ENCODE measurements at places on chromosomes 13 and 19. TPM values are rescaled to one million over a fixed set of nuclear protein-coding genes. Genes with fewer than 3 reads are reported as not detected.

DNA sequence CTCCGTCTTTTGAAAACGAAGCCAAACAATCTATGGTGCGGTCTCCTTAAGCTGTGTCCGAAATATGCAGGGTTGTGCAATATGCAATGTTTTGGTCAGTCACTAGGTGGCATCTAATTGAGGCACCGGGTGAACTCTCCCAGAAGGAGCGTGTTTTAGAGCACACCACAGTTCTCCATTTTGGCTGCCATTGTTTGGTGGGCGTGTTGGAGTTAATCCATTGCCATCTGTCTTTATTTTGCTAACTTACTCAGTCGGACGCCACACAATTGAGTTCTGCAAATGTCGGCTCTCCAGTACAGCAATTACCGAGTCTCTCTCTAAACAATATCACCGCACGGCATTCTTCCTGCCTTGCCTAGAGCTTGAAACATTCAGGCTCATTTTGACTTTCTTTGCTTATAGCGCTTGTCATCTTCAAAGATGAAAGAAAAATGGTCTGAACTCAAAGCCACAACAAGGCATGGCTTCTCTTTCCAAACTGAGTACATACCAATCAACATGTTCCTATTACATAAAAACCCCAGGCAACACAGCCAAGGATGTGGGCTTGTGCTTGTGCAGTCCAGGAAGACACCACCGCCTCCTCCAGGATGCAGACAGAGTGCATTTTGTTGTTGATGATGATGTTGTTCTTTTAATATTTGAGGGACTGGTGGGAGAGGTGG lies 182.0 kb upstream of the SERP2 start:
- H3K36me3 ChIP-seq = no peaks in the 10 kb centered on the region
- peak; percentile 66 for DNase-seq
- H3K27me3 ChIP-seq = no peaks in the 10 kb centered on the region

GRCh38 chr19:19387108-19387507 lies 18.4 kb upstream of the GATAD2A start:
- H3K27me3 ChIP-seq = no peaks in the 10 kb centered on the region
- H3K4me1 ChIP-seq = peaks cover 44% of the 10 kb centered on the region
- no peak for DNase-seq
- H3K4me3 ChIP-seq = no peak overlapping the region
- peak overlapping the region; percentile 86 for H3K27ac ChIP-seq
- no peaks in the 10 kb centered on the region for H3K36me3 ChIP-seq

Gene CYP4F12
- total RNA-seq = 64.4 TPM

GRCh38 chr19:46764817-46765291 lies 18.6 kb upstream of the STRN4 start:
- H3K4me1 ChIP-seq = no peaks in the 10 kb centered on the region
- peak; percentile 83 for DNase-seq
- H3K27ac ChIP-seq = peak overlapping the region; percentile 56
- no peak overlapping the region for H3K4me3 ChIP-seq
- no peaks in the 10 kb centered on the region for H3K36me3 ChIP-seq

Gene TMEM221
- total RNA-seq = not detected

Gene ADAMTSL5
- total RNA-seq = 31.5 TPM

DNA sequence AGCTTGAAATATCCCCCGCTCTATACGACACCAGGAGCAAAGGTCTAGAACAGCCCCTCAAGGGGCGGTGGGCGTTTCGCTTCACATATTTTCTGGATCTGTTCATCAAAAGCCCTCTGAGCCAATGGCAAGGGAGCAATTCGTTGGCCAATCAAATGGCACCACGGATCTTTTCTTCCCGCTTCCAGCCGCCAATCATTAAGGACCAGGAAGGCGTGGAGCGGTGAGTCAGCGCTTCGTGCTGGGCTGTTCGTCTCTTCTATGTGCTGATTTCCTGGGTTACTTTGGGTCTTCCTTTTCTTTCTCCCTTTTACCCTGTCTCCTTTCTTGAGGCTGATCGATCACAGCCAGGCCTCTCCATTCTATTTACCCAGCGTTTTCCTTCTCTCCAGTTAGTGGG lies at the start of gene NLRP4:
TSS of gene NLRP4 (plus strand) at position 201 of the 400 bp plus-strand sequence. CDS start 15,541 bp downstream, outside the sequence.
- H3K4me3 ChIP-seq = no peak within 1 kb of the TSS
- no peaks in the 10 kb centered on the region for H3K36me3 ChIP-seq
- no peaks in the 10 kb centered on the region for H3K4me1 ChIP-seq
- H3K27ac ChIP-seq = no peak within 1 kb of the TSS

DNA sequence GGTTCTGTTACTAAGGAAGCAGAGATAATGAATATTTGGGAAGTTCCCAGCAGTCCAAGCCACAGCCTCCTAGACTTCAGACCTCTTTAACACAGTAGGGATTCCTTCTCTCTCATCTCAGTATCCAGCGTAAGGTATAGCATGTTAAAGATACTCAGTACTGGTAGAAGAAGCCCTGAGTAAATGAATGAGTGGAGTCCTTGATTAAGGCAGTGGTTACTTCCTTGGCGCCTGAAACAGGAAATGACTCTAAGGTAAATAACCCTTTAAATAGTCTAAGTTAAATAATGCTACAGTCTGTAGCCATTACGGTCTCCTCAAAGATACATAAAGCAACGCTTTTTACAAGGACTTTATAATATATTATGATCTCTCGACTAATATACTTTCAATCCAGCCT lies 650.8 kb upstream of the MIR17HG start:
- no peaks in the 10 kb centered on the region for H3K4me1 ChIP-seq
- H3K27me3 ChIP-seq = no peaks in the 10 kb centered on the region
- no peak overlapping the region for H3K4me3 ChIP-seq

GRCh38 chr13:31956980-31957644 lies 74.5 kb upstream of the FRY start:
- no peak overlapping the region for H3K27ac ChIP-seq
- no peak for DNase-seq
- no peaks in the 10 kb centered on the region for H3K4me1 ChIP-seq

DNA sequence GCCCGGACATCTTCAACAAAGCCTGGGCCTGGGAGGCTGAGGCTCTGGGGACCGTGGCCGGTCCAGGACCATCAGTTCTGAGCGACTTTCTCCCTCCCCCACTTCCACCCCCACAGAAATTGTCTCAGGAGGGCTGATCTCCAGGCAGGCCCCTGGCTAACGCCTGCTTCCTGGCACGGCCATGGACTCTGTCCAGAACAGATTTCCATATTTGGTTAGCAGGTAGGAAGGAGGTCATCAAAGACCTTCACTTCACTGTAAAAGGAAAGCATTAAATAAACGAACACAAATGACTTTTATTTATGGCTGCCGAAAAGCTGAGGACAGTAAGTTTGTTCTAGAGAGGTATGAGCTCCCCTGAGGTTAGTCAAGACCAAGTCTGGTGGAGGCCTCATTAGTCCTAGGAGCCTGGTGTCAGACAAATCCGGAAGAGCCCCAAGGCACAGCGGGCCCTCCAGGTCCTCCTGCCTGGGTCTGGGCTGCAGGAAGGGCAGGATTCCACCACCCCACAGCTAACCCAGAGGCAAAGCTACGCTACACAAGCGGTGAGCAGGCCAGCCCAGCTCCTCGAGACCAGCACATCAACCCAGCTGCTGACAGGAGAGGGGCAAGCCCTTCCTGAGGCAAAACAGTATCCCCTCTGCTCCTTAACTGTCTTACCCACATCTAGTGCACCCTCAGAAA lies 4.6 kb upstream of the PLPP2 start:
- H3K27ac ChIP-seq = peak overlapping the region; percentile 15
- no peaks in the 10 kb centered on the region for H3K36me3 ChIP-seq
- H3K27me3 ChIP-seq = no peaks in the 10 kb centered on the region
- DNase-seq = peak; percentile 43
- H3K4me1 ChIP-seq = peaks cover 2% of the 10 kb centered on the region

DNA sequence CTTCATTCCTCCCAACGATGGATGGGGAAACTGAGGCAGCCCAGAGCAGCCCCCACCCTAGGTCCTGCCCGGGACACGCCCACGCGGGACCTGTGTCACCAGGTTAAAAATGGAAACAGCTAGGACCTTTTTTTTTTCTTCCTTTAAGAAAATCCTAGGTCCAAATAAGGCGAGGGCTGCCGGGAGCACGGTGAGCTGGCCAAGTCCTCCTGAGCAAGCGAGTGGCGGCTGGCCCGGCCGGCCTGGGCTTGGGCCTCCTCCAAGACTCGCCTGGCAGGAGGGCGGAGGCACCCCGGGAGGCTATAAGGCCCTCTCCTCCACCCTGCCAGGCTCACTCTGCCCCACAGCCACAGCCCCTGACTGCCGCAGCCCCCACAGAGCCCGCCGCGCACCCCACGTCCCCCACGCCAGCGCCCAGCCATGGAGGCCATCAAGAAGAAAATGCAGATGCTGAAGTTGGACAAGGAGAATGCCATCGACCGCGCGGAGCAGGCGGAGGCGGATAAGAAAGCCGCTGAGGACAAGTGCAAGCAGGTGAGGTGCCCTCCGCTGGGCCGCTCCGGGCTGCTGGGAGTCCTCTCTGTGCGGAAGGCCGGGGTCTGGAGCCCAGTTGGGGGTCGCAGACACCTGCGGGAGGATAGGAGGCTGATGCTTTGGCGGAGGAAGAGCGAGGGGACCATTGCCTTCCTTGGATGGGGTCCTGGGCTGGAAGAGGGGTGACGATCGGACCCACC lies 8.9 kb upstream of the TPM4 start:
- H3K36me3 ChIP-seq = no peaks in the 10 kb centered on the region
- no peak overlapping the region for H3K27ac ChIP-seq
- no peak for DNase-seq
- H3K4me3 ChIP-seq = no peak overlapping the region
- H3K4me1 ChIP-seq = peaks cover 39% of the 10 kb centered on the region
- H3K27me3 ChIP-seq = no peaks in the 10 kb centered on the region

GRCh38 chr19:5145521-5146511 lies 176.9 kb downstream of the KDM4B start:
- H3K4me1 ChIP-seq = no peaks in the 10 kb centered on the region
- no peak overlapping the region for H3K27ac ChIP-seq
- no peak overlapping the region for H3K4me3 ChIP-seq
- no peaks in the 10 kb centered on the region for H3K36me3 ChIP-seq
